ENCODE measurements at places on chromosomes 11 and 22. TPM values are rescaled to one million over a fixed set of nuclear protein-coding genes. Genes with fewer than 3 reads are reported as not detected.

Gene CBLIF
- not detected for total RNA-seq

Gene CD44
- 444 TPM for total RNA-seq

Gene ZNF280B
- total RNA-seq = 0.08 TPM

Gene PDE2A
- 12.6 TPM for total RNA-seq

Gene PLET1
- not detected for total RNA-seq

Gene CDC45
- total RNA-seq = 14.2 TPM

Gene FOSL1
- 72.7 TPM for total RNA-seq

Gene LTO1
- 20.0 TPM for total RNA-seq

Gene PIWIL4
- total RNA-seq = 3.0 TPM
